ENCODE measurements at places on chromosomes 16 and 17.
A peak's percentile ranks its signal among the peaks of the same experiment; 100 is the strongest.

- DNase-seq, result peak; percentile 25
These were observed 127.2 kb downstream of the HS3ST3B1 start for GRCh38 chr17:14427900-14428647.

DNA sequence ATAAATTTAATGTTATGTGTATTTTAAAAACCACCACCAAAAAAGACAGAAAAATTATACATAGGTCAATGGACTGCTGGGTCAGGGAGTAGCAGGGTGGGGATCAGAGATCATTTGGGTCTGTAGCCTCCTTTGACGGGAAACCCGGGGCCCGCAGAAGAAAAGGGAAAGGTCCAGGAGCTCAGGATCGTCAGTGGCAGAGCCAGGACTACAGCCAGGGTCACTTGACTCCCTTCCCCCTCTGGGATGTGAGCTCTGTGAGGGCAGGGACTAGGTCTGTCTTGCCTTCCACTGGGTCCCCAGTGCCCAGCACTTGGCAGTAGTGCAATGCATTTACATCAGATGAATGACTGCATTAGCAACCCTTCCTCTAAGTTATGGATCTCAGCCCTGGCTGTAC, 62.1 kb downstream of the TOM1L2 start:
- no peak for DNase-seq

- DNase-seq, result no peak
These were observed 29.8 kb upstream of the CRYBA1 start for GRCh38 chr17:29216856-29217255.

DNA sequence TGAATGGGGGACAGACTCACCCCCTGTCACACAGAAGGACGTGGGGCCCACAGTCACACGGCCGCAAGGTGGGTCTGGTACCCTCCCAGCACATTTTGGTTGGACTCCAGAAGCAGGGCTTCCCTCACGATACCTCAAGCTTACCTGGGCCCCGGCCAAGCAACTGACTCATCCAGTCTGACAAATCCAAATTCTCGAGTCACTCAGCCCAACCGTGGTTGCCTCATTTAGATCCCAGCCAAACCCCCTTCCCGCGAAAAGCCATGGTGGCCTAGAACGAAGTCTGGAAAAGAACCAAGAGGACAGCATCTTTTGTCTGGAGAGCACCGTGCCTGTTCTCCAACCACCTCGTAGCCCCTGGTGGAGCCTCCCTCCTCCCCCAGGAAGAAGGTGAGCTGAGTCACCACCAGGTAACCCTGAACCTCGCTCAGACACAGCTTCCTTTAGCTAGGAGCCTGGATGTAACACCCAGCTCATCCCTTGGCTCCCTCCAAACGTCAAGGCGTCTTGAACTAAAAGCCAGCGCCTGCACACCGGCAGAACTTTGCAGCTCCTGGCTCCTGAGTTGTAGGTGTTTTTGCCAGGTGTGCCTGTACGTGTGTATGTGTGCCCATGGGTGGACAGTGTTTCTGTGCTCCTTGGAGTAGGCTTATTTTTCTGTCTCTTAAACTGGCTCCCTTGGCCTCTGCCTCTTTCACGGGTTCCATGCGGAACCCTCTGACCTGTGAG, 78.9 kb downstream of the CMIP start:
- DNase-seq, result no peak

DNA sequence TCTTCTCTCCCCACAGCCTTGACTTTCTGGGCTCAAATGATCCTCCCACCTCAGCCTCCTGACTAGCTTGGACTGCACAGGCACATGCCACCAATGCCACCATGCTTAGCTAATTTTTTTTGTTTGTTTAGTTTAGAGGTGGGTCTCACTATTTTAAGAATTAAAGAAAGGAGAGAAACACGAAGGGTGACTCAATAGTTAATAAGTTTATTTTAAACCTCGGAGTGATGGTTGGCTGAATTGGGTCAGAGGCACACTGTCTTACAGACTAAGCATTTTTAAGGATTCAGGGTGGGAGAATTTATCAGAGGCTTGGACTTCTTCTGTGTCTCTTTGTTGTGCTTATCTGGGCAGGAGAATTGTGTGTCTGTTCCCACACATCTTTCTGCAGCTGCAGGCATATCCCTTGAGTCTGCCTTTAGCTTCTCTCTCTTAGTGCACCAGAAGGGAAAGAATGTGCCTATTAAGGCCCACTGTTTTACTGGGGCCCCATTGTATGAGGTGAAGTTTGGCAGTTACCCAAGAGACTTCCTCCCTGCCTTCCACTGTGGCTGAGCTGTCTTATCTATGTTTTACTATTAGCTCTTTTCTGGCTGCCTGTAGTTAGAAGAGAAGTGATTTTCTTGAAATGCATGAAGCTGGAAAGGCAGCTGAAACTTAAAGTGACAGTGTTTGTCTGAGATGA, 2172.0 kb downstream of the TP53TG3F start:
- no peak for DNase-seq

GRCh38 chr17:74274709-74275340, 791 bp downstream of the DNAI2 start:
- no peak for DNase-seq

DNA sequence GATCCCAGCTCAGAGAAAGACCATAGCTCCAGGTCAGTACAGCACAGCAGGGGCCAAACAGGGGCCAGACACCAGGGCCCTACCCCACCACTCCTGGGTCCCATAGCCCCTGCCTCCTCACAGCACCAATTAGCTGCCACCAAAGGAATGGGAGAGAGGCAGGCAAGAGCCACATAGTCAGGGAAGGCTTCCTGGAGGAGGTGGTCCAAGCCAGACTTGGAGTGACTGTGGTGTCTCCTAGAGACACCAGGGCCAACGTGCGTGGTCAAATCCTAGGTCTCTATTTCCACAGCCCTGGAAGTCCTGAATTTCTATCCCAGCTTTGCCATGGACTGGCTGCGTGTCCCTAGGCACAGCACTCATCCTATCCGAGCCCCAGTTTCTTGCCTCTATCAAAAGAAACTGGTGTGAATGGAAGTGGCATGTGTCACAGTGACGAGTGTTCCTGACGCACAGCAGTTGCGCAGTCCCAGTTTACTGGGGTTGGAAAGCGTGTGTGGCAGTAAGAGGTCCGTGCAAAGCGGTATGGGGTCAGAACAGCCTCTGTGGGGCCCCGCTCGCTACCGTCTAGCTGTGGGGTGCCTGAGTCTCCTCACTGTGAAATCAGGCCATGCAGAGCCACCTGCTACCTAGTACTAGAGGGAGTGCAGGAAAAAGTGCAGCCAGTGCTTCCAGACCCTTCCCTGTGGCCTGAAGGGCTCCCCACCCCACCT, 23.5 kb downstream of the KCNJ12 start:
- no peak for DNase-seq

DNA sequence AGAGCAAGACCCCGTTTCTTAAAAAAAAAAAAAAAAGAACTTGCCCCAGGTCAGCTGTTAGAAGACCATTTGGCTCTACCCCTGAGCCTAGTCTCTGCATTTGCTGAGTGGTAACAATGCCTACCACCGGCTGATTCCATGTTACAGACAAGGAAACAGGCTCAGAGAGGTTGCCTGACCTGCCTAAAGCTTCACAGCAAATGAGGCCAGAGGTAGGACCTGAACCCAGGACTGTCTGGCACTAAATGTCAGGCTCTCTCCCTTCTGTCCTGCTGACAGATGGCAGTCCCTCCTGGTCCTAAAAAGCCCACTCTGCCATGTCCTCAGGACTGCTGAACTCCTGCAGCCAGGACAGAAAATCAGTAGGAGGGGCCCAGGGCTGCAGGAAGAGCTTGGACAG, 5.8 kb downstream of the STX1B start:
- no peak for DNase-seq

DNA sequence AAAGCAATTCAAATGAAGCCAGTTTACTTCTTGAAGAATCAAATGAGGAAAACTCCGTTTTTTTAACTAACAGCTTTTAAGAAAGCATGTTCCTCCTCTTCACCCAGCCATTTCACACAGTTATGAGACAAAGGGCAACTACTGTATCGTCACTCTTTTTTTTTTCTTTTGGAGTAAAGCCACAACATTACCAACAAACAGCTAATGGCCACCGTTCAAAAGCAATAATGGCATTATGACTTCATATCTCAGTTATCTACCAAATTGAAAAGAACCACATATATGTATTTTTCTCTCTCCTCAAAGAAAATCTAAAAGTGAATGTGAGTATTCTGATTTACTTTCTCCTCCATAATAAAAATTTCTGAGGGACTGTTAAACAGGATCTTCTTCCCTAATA, 14.5 kb downstream of the GRB2 start:
- DNase-seq, result no peak

DNA sequence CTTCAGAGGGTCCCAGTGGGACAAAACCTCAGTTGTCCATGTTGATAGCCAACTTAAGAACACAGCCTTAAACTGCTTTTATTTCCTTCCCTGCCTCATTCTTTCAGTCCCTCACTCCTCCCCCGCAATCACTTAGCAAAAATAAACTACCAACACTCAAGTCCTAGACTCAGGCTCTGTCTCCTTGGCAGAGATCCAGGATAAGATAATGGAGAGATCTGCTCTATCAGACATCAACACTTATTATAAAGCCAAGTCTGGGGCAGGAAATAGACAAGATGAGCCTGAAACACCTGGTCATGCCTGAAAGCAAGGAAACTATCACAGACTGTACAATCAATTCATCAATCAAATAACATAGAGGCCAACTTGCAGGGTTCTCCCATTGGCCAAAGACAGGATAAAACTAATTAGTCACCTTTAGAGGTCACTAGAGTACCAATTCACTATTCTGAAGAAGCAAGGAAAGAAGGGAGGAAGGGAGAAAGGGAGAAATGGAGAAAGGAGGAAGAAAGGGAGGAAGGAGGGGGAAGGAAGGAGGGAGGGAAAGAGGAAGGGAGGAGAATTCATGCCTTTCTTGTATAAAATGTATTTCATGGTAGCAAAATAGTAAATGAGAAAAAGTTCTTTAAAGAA, 15.7 kb downstream of the HYDIN start:
- DNase-seq, result no peak

DNA sequence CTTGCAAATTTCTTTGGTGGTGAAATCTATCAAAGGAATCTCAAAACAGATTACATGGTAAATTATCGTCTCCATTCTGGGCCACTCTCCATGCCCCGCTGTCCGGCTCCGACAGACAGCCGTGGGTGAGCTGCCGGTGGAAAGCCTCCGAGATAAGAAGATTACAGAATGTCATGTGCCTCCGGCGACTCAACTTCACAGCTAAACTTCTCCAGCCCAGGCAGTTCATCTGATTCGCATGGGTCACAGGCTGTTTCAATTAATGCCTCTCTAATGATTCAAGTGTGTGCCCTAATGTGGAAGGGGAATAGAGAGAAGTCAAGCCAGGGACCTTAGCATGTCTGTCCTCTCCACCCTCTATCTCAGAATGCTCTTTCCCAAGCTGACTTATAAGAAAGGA, 520.8 kb upstream of the ZFHX3 start:
- DNase-seq, result no peak

GRCh38 chr17:56679115-56679776, 85.7 kb downstream of the NOG start:
- no peak for DNase-seq

DNA sequence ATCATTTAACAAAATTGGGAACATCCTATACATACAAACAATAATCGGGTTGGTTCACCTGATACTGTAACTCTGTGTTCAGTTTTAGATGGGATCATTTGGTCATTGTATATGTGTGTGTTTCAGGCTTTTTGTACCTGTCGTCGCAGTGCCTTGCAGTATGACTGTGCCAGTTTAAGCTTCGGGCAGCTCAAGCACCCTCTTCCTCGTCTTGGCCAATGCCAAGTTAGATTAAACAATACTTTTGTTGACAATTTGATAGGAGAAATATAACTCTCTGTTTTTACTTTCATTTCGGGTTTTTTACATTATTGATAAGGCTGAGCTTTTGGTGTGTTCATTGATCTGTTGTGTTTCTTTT, 37.0 kb upstream of the ARHGAP17 start:
- DNase-seq, result no peak

Data from stimulated activated CD8-positive, alpha-beta memory T cell treated with anti-CD3 and anti-CD28 coated beads, Interleukin-12 subunit alpha, Interleukin-12 subunit beta, amount 100 ng/mL, for 4 hours (primary cell).